ENCODE measurements at places on chromosomes 7 and 10.

GRCh38 chr7:17415955-17416354, 117.5 kb downstream of the AHR start:
- DNase-seq = no peak

DNA sequence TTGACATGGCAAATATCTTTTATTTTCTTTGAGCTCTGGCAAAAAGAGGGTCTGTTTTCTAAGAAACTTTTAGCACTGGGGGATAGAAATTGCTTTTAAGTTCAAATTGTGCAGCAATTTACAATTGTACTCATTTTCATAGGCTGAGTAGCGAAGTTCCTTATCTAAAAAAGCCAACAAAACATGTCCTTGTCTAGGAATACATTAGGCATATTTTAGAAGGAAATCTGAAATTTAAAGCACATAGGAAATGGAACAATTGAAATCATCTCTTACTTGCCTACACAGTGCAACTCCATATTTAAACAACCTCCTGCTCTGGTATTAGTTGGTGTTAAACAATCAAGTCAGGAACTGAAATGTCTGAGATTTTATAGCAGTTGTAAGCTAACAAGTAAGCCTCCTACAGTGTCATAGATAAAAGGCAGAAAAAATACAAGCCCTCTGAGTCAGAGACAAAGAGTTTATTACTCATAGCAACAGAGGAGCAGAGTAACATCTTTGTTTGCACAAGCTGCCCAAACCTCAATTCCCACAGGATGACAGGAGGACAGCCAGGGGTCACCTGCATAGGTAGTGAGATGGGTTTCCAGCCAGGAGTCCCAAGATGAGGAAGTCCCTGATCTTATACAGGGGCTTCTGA, 280.2 kb upstream of the HGF start:
- DNase-seq = peak; percentile 88

GRCh38 chr10:131847241-131847783, 53.5 kb upstream of the PPP2R2D start:
- no peak for DNase-seq

DNA sequence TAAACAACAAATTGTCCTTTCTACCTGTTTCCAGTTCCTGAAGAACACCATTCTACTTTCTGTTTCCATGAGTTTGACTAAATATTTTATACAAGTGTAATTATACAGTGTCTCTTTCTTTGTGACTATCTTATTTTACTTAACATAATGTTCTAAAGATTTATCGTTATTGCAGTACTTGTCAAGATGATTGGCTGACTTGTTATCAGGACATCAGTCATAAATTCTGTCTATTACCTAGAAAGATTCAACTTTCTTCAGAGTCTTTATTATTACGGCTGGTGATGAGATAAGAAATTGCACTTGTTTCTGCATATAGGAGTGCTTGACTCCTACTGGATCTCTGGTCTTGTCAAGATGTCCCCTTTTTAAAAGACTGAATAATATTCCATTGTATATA, 93.9 kb upstream of the ZNF92 start:
- no peak for DNase-seq

GRCh38 chr10:68231106-68231816, 652 bp downstream of the ATOH7 start:
- DNase-seq = peak; percentile 48

- no peak for DNase-seq
Measured at GRCh38 chr10:110357252-110357780, 52.6 kb upstream of the SMNDC1 start.

Measured in Panc1 (cell line).